ENCODE measurements at places on chromosomes 2 and 18. TPM values are rescaled to one million over a fixed set of nuclear protein-coding genes. Genes with fewer than 3 reads are reported as not detected.

The LRRTM4 gene
- polyA plus RNA-seq, result 0.09 TPM

The FBXO36 gene
- 0.77 TPM for polyA plus RNA-seq

The HRH4 gene
- not detected for polyA plus RNA-seq

The CCDC141 gene
- polyA plus RNA-seq, result 18.1 TPM

Data from right cardiac atrium (tissue), 5 donors.